ENCODE measurements at places on chromosomes 16 and 17.
A peak's percentile ranks its signal among the peaks of the same experiment; 100 is the strongest.

- no peak for DNase-seq
These were observed 258.2 kb upstream of the TNRC6C start for GRCh38 chr17:77700165-77700881.

DNA sequence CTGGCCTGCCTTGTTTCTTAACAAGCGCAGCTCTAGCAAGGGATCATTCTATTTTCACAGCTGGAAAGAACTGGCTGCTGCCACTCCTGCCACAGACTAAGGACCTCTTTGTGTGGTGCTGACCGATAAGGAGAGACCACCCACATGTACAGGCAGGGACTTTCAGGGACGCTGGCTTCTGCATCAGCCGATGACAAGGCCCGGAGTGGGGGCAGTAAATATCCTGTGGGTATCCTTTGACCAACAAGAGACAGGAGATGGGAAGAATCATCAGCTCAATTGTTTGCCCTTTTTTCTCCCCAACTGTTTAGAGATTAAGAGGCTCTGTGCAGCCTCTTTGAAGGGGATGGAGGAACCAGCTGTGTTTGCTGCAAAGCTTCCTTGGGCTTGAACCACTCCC, 9.2 kb upstream of the ITPRIPL2 start:
- no peak for DNase-seq

DNA sequence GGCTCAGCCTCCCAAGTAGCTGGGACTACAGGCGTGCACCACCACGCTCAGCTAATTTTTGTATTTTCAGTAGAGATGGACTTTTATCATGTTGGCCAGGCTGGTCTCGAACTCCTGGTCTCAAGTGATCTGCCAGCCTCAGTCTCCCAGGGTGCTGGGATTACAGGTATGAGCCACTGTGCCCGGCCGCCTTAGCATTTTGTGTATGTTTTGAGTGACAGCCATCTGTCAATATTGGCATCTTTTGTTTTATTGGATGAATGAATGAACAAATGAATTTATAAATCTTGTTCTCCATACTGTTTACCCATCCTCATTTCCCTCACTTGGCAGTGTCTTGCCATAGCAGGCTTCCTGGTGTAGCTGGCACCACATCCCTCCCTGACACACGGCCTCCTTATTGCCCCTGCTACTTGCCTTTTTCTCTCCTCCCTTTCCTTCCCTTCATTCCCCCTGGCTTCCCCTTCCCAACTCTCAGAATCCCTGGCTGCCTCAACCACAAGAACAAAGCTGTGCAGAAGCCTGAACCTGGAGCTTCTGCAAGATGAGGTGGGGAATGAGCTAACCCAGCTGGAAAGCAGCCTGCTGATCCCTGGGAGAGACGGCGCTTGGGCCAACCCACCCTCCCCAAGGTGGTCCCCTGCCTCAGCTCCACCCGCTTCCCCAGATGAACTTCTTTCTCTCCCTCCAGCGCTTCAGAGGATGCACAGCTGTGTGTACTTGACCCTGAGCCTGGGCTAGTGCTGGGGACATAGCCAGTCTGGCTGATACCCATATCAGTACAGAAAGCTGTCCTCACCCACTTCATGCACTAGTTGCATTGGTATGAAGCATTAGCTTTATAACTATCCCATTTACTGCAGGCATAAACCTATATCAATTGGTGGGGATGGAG, 34.3 kb downstream of the WNT9B start:
- DNase-seq = no peak

DNA sequence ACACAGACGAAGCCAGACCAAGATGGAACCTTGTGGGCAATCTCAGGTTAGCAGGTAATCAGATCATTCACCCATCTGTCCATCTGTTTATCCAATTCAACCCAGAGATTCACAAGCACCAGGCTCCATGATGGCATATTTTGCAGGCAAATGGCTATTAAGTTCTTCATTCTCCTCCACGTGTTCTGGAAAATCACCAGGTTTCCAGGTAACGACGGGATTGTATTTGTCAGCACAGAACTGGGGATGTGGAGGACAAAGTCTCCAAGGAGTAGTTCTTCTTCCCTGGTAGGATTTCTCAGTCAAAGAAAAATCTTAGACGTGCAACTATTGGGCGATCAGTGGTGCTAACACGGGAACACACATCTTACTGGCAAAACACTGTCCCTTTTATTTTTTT, 368.8 kb downstream of the SLC39A11 start:
- no peak for DNase-seq

- no peak for DNase-seq
These were observed 17.0 kb downstream of the SLC38A10 start for GRCh38 chr17:81277946-81278693.

DNA sequence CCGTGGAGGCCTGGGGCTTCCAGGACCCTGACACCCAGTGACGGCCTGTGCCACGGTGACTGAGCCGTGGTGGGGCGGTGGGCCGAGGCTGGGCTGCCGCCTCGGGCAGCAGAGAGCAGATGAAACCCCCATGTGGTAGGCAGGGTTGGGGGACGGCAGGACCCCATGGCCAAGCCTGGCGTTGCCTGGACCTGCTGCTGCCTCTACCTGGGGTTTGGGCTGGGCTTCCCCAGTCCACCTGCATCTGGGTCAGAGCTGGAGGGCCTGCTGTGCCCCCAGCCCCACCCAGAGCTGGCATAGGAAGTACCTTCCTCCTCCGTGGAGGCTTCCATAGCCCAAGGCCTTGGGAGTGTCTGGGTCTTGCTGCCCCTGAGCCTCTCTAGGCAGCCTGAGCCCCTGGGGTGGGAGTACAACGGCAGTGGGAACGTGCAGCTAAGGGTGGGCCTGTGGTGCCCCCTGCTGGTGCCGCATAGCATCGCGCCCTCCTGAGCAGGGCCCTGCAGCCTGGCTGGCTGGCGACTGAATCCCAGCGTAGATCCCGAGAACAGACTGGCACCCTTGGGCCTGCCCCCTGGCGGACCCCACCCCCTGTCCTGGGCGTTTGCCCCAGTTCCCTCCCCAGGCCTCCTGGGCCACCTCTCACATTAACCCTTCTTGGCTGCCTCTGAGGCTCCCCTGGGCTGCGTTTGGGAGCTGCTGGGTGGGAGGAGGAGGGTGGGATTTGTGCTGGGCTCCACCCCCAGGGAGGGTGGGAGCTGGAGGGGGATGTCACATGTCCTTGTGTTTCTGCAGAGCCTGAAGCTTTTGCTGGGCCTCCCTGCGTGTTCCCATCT, 12.6 kb upstream of the ATP6V0C start:
- DNase-seq = peak; percentile 71

GRCh38 chr16:52492789-52493357, 54.1 kb downstream of the TOX3 start:
- DNase-seq = no peak
